Immature natural killer cell (primary cell): ENCODE measurements at places on chromosomes 12 and 14.

DNA sequence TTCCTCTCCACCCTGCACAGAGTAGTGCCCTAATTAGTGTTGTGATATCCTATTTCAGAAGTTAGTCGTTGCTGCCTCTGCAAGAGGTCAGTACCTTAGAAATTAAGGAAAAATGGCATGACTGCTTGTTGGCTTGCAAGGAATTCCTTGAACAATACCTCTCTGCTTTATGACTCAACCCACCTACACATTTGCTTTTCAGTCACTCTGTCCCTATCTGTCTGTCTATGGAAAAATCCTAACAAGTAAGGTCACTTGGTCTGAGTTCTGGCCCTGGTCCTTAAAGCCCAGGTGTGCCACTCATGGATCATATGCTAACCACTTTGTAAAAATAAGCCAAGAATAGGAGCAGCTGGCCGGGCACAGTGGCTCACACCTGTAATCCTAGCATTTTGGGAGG is 116.4 kb upstream of the ATF1 start:
- DNase-seq, result no peak

- DNase-seq, result no peak
Measured at GRCh38 chr14:106347291-106347778, 821.0 kb downstream of the TMEM121 start.

GRCh38 chr14:65156568-65157366 is 54.5 kb upstream of the MAX start:
- DNase-seq, result no peak

DNA sequence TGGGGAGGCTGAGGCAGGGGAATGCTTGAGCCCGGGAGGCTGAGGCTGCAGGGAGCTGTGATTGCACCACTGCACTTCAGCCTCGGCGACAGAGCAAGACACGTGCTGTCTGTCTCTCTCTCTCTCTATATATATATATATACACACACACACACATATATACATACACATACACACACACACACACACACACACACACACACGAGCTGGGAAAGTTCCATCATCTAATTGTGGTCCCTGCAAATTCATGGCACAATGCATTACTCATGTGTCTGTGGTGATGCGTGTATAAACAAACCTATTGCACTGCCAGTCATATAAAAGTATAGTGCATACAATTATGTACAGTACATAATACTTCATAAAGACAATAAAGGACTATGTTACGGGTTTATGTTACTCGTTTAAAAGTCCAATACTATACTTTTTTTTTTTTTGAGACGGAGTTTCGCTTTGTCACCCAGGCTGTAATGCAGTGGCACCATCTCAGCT is 36.6 kb downstream of the WDR89 start:
- no peak for DNase-seq

- DNase-seq, result no peak
Measured at GRCh38 chr14:22291406-22291805, 297.6 kb downstream of the DAD1 start.

- no peak for DNase-seq
Measured at GRCh38 chr12:116656306-116656705, 81.6 kb downstream of the SPRING1 start.
